A549 (cell line): ENCODE measurements at places on chromosomes 4 and X. TPM values are rescaled to one million over a fixed set of nuclear protein-coding genes. Genes with fewer than 3 reads are reported as not detected.
A peak's percentile ranks its signal among the peaks of the same experiment; 100 is the strongest.

NOX1 gene
- polyA plus RNA-seq: 0.07 TPM in 1 of 3 replicates, not detected in the others

CNGA2 gene
- polyA plus RNA-seq: not detected in 3 replicates

IQSEC2 gene
- 31.9 to 41.4 TPM (median 37.6 TPM) in 3 replicates for polyA plus RNA-seq

SAT1 gene
- 458 to 607 TPM (median 585 TPM) in 3 replicates for polyA plus RNA-seq

CT47A1 gene
- not detected in 3 replicates for polyA plus RNA-seq

HGFAC gene
- 0.20 to 0.25 TPM (median 0.24 TPM) in 3 replicates for polyA plus RNA-seq

FHDC1 gene
- 0.31 to 0.32 TPM (median 0.31 TPM) in 3 replicates for polyA plus RNA-seq

RNF212 gene
- polyA plus RNA-seq: 2.1 to 3.9 TPM (median 3.0 TPM) in 3 replicates

EFHC2 gene
- polyA plus RNA-seq: 0.31 to 0.48 TPM (median 0.37 TPM) in 3 replicates

CCDC120 gene
- polyA plus RNA-seq: 3.2 to 4.1 TPM (median 4.0 TPM) in 3 replicates

PLK4 gene
- 15.6 to 18.4 TPM (median 17.8 TPM) in 3 replicates for polyA plus RNA-seq

SPANXA2 gene
- 0.18 to 0.49 TPM in 2 of 3 replicates, not detected in the other for polyA plus RNA-seq

SHISA3 gene
- not detected in 3 replicates for polyA plus RNA-seq

ARX gene
- 0.21 to 0.46 TPM (median 0.40 TPM) in 3 replicates for polyA plus RNA-seq

- DNase-seq: peak; percentile 1
Measured at GRCh38 chrX:140712413-140713173, 3.0 kb downstream of the LINC00632 start.

DNA sequence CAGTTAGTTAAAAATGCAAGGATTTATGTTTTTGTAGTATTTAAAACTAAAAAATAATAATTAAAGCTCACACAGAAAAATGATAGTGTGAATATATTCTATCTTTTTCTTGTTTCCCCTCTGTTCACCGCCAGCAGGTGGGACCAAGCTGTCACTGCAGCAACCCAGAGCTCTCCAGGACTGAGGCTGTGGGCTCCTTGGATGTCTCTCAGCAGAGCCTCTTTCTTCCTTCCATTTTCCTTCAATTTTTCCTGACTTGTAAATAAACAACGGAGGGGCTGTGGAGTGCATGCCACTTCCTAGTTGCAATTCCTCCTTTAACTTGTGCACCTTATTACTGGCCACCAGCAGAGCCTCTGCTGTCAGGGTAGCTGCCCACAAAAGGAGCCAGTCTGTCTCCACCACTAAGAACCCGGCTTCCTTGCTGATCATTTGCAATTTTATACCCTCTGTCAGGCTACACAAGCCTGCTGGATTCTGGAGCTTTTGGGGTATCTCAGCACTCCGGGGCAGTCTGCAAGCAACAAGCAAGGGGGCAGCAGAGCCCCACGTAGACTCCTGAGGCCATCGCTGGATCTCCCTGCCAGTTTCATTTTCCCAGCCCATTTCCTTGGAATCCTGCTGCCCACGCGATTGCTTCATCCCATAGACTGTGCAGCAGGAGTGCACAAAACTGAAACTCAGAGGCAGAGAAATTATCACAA lies 1467.4 kb downstream of the C4orf33 start:
- DNase-seq: peak; percentile 7

DNA sequence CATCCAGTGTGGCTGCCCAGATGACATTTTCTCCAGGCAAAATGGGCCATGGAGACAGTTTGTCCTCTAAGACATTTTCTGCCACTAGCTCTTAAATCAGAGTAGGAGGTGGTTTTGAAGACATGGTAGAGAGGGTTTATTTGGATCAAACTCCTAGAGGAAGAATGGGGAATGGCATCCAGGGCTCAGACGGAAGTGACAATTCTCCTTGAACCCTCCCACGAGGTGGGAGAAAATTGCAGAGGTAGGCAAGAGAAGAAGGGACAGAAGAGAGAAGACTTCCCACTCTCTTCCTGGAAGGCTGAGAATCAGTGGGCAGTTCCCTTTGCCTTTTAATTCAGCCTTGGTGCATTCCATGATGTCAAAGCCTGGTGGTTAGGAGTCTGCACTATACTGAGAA lies 194.0 kb downstream of the SMIM20 start:
- DNase-seq: no peak

GRCh38 chr4:154640999-154641398 lies 28.5 kb upstream of the FGG start:
- no peak for DNase-seq

DNA sequence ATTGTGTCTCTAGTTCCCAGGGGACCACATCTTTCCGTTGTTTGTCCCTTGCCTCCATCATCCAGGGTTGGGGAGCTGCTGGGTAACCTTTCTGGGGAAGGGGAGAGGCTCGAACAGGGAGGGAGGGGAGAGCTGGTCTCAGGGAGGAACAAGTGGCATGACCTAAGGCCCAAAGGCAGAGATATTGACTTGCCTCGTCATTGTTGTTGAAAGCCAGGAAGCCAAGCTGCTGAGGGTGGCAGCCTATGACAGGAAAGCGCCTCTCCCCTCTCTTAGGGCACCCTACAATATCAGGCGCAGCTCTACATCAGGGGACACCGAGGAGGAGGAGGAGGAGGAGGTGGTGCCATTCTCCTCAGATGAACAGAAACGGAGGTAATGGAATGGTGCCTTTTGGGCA lies 20.8 kb downstream of the ZNF185 start:
- DNase-seq: no peak

DNA sequence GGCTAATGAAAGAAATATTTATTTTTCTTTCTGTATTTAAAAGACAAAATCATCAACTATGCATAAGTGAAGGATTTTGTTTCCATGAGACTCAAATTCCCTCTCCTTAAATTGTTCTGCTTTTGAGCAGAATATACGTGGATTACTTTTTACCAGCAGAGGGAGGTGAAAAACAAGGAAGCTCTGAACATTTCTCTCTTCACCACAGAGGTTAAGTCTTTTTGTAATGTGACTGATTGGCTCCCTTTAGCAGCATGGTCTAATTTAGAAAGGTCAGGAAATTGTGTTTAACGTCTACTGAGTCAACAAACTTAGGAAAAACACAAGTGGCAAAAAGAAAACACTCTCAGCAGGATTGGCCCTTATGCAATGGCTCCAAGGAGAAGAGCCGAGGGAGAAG lies 55.1 kb upstream of the F9 start:
- DNase-seq: no peak

- DNase-seq: no peak
Measured at GRCh38 chr4:4752576-4753401, 106.7 kb upstream of the MSX1 start.

DNA sequence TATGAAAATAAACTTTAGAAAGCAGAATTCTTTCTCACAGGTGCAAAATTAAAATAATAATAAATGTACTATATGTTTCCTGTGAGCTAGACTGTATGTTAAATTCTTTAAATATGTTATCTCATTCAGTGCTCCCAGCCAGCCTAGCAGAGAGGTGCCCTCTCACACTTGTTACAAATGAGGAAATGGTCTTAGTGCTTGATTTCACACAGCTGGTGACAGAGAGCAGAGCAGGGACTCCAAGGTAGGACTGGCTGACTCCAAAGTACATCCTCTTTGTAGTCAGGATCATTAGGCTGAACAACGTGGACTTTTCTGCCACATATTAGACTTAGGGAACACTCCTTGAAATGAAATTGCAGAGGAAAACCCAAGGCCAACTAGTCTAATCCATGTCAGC lies 72.0 kb upstream of the HHIP start:
- no peak for DNase-seq

- DNase-seq: no peak
Measured at GRCh38 chrX:57822818-57823217, 87.4 kb downstream of the ZXDA start.

DNA sequence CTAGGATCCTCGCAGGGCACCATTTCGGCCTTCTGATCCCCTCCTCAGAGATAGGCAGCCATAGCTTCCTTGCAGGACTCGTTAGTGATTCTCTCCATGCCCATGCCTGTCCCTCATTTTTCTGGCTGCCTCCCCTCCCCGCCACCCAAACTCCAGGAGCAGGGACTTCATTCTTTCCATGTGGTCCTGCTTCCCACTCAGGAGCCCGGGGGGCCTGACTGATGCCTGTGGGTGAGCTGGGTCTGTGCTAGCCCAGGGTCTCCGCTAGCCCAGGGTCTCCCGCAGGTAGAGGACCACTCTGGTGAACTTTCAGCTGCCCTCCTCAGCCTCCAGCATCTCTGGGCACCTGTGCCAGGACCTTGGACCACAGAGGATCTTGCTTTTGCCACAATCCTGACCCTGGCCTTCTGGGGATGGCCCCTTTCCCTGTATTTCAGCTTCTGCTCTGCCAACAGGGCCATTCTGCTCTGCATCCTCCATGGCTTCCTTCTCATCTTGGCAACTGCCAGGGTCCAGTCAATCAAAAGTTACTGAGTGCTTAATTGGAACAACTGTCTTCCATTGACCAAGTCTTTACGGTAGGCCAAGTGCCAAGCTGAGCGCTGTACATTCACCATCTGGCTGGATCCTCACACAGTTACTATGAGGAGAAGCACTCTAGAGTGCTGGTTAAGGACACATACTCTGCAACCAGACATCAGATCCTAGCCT lies 152.2 kb downstream of the EFNB1 start:
- no peak for DNase-seq

DNA sequence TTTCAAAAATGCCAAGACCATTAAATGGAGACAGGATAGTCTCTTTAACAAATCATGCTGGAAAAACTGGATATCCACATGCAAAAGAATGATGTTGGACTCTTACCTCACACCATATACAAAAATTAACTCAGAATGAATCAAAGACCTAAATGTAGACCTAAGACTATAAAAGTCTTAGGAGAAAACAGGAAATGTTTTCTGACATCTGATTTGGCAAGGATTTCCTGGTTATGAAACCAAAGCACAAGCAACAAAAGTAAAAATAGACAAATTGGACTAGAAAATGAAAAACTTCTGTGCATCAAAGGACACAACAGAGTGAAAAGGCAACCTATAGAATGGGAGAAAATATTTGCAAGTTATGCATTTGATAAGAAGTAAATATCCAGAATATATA lies 37.6 kb downstream of the ARFIP1 start:
- no peak for DNase-seq

GRCh38 chr4:119151161-119151560 lies 15.5 kb downstream of the MYOZ2 start:
- no peak for DNase-seq

DNA sequence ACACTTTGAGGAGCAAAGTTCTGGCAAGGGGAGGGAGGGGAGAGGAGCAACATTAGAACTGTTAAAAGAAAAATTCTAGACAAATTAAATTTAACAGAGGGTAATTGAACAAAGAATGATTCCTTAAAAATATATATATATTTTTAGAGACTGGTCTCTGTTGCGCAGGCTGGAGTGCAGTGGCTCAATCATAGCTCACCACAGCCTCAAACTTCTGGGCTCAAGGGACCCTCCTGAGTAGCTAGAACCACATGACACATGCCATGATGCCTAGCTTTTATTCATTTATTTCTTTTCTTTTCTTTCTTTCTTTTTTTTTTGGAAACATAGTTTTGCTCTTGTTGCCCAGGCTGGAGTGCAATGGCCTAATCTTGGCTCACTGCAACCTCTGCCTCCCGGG lies 19.1 kb upstream of the SPINK2 start:
- DNase-seq: no peak

DNA sequence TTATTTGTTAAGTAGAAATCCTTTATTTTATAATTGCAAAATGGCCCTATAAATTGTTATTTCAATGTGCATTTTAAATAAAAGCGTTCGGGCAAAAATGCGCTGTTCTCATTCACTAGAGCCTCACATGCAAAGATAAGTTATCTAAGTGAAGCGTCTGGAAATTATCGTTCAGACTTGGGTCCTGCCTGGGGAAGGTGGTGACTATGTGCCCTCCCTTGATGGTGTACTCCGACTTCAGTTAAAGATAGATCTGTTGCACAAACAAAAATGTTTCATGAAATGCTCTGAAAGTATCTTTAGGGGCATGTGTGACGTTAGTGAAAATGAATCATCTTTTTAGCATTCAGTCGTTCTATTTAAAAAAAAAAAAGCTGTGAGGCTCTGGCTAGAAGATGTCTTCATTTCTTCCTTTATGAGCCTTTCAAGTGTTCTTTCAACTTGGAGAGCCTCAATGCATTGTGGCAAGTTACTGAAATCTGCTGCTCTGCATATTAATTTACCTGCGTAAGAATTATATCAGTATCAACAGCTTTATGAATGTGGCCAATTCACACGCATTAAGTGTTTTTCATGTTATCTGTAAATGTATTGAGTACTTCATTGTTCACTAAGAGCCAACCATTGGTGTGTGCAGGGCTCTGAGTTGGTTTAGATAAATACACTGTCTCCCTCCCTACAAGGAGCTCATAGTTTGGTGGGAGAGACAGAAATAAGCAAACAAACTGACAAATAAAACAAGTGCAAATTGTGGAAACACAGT lies 83.0 kb downstream of the AFF1 start:
- peak; percentile 68 for DNase-seq

- DNase-seq: no peak
Measured at GRCh38 chrX:93598076-93598475, 75.3 kb downstream of the NAP1L3 start.

DNA sequence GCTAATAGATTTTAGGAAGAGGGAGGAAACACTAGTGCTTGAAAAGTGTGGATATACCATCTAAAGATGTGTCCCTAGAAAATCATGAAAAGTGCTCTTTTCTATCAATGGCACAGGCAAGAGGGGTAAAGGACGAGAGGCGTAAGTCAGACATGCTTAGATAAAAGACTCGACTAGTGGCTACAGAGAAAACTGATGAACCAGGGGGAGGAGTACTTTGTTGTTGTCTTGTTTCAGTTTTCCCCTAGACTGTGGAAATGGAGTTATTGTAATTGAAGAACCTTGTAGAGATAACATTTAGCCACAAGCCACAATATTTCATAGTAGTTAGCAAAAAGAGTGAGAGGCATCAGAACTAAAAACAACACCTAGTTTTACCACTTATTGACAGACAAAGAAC lies 21.4 kb downstream of the GALNTL6 start:
- no peak for DNase-seq

GRCh38 chr4:100609810-100610209 lies 92.0 kb upstream of the EMCN start:
- DNase-seq: no peak

DNA sequence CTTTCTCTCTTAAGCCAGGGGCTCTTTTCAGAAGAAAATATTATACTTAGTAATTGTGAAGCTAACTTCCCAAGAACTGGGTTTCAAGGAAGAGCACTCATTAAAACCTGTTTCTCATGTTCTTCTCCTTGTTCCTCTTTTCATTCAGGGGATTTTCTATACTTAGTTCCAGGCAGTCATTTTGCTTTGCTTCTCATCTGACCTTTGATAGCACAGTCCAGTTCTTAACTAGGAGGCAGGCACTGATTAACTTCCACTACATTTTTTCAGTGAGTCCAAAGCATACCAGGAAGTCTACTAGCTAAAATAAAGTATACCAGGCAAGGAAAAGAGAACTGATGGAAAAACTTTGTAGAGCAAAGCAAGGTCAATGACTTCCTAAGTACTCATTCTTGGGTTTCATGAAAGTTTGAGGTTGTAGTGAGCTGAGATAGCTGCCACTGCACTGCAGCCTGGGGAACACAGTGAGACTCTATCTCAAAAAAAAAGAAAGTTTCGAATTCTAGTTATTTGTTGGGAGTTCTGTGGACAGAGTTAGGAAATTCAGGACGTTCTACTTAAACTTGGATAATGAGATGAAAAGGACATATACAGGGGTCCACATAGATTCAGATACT lies 190.1 kb upstream of the HS3ST1 start:
- no peak for DNase-seq
